ENCODE measurements at places on chromosomes 4 and X.

DNA sequence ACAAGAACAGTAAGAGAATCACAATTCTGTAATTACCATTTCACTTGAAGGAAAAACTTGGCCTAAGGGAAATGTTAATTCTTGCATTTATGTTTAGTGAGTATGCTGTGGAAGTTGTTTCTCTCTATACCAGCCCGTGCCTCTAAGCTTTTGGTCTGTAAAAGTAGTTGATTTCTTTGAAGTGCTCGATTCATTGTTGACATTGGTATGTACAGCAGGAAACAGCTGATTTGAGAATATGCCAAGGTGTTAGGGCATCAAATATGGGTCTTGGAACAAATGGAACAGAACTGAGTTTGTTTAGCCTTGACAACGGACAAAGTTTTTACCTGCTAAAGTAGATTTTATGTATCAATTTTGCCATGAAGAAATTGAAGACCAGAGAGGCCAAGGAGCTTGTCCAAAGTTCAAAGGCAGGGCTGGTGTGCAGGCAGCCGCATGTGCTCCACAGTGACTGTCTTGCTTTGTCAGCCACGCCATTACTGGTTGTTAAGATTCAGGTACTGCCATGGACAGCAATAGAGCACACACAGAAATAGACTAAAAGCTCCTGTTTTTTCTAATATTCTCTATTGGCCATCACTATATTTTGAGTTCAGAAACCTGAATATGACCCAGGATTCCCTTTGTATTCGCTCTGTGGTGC is 75.5 kb upstream of the TLR3 start:
- DNase-seq: no peak

- no peak for DNase-seq
These were observed 73.5 kb downstream of the FAM47B start for GRCh38 chrX:35016051-35016450.

- no peak for DNase-seq
These were observed 93.5 kb downstream of the TACR3 start for GRCh38 chr4:103626296-103626695.

GRCh38 chr4:25925486-25926201 is 11.6 kb downstream of the SMIM20 start:
- peak; percentile 19 for DNase-seq

DNA sequence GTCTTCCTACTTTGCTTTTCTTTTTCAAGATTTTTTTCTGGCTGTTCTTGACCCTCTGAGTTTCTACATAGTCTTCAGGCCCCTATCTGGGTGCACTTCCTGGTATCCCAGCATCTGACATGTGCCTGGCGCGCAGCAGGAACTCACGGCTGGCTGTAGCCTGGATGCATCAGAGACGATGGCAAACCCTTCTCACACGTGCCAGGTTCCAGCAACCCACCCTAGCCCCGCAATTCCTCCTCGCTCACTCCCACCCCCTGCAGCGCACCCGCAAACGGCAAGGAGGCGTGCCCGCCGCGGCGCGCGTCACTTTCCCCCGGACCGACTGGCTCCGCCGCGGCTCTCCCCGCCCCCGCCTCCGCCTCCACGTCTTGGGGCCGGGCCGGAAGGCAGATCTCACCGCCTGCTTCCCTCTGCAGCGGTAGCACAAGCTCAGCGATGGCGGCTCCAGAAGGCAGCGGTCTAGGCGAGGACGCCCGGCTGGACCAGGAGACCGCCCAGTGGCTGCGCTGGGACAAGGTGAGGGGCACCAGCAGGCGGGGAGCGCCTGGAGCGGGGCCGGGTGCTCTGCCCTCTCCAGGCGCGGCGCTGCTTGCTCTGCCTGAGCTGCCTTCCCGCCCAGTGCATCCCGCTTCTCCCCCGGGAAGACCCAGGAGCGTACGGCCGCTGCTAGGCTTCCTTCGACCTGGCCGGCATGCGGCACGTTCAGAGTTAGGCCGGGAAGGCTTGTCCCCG is at the start of gene PGM2:
TSS of gene PGM2 (plus strand) at position 392 of the 735 bp plus-strand sequence. CDS start at position 439, 47 bp downstream.
- peak; percentile 83 for DNase-seq

DNA sequence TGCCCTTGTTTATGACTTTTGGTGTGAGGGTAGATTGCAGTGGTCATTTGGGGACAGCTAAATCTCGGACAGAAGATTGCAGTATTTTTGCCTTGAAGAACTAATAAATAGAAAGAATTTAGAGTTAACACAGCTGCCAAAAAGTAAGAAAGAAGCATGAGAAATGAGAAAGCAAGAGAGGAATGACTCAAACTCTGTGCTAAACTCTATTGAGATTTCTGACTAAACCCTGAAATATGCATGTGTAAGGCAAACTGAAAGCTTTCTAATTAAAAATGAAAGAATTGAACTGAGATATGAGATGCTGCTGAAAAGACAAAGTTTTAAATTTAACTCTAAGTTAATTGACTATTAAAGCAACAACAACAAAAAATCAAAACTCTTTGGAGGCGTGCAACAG is 791.3 kb downstream of the RAB28 start:
- DNase-seq: no peak

DNA sequence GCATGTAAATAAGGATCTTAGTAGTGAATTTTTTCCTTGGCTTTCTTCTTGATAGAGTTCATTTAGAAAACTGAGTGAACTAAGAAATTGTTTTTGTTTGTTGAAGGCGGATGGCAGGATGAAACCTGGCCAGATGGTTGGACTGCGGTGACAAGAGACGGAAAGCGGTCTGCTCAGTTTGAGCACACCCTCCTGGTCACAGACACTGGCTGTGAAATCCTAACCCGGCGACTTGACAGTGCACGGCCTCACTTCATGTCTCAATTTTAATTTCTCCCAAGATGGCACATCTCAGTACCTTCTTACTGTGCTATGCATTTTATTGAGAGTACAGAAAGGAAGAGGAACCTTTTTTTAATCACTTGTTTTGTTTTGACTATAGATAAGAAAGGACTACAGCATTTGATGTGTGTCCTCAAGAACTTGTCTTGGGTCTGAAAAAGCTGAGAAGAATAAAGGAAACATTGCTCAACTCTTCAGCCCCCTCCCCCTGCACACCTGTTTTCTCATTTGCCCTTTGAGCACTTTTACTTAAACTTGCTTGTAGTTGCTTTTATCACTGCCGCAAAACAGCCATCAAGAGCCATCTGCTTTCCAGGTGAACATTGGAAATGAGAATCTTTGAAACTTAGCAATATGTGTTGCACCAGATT is 27.4 kb downstream of the ADH5 start:
- no peak for DNase-seq

GRCh38 chrX:9829308-9830267 is 43.4 kb downstream of the SHROOM2 start:
- DNase-seq: no peak

DNA sequence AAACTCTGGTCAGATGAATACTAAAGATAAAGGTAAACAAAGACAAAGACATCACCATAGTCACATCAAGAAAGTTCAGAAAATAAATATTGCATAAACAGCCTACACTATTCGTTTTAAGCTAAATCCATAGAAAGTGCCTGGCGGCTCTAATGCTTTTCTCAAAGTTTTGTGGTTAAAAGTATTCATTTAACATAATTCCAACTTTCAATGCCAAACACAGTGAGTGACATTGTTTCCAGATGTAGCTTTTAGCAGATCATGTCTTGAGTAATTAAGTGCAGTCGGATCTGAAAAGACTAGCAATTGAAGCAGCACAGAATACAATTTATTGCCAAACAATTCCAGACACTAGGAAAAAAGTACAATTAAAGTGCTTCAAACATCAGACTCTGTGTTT is 287.1 kb upstream of the ADGRL3 start:
- DNase-seq: no peak

DNA sequence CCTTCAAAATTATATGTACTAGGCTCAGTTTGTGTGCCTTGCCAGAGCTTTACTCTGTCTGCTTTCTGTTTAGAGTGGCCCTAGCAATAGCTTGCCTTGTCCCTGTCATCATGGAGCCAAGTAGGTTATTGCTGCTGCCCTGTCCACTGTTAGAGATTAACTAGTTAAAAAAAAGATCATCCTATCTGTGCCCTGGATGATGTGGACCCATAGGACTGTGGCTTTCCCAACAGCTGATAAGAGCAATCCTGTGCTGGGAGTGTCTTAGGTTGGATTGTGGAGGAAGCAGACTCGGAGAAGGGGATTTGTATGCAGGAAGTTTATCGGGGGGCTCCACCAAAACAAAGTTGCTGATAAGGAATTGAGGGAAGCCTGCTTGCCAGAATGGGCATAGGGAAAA is 23.8 kb downstream of the PPP1R2C start:
- no peak for DNase-seq

DNA sequence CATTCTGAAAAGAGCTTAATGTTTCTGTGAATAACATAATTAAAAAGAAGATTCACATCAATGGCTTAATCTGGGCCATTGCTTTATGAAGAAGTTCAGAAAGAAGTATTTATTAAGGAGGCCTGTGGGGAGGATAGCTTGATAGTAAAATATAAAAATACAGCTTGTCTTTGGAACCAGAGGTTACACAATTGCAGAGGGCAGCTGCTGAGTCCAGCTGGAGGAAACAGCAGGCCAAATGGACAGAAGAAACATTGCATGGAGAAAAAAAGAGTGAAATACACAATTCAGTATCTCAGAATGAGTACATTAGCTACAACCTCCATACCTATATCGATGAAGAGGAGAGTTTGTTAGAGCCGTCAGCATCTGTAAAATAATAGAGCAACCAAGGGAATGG is 148.0 kb upstream of the NPY2R start:
- DNase-seq: no peak

Measured in NCI-H774 (cell line).